Activated CD4-positive, alpha-beta memory T cell treated with anti-CD3 and anti-CD28 coated beads for 36 hours (primary cell): ENCODE measurements at places on chromosomes 2 and 18.

DNA sequence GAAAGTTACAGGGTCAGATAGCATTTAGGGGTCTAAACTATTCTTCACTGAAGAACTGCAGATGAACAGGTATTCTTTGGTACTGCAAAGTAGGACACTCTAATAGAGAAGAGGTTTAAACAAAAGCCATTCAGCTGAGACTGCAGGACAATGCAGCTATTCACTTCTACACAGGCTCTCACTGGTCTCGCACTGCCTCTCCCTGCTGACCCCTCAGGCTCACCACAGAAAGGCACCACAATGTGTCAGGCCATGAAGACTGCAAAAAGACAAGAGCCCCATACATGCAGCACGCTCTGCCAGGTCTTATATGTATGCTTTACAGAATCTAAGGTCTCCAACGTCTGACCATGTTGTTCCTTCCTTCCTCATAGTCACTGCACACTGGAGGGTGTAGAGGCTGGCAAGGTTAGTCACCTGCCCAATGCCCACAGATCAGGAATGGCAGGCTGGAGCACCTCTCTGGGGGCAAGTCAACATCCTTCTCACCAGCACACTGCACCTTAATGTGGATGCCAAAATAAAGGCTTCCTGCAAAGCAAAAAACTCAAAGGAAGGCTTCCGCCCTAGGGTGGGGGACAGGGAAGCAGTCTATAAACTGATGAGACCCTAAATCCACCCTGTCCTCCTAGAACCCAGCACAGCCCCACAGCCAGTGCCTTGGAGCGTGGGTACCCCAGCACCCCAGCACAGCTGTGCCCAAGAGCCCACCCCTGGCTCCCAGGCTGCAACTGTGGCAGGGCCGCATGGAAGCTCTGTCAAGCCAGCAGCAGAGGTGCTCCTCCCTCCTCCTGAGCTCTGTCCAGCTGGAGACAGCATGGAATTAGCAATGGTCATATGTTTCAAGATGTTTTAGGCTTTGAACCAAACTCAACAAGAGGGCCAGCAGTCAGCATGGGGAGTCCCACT lies 10.7 kb upstream of the RNU4ATAC start:
- peaks cover 15% of the 10 kb centered on the region for H3K4me1 ChIP-seq
- DNase-seq: no peak
- no peak overlapping the region for H3K4me3 ChIP-seq
- no peak overlapping the region for H3K27ac ChIP-seq
- H3K27me3 ChIP-seq: no peaks in the 10 kb centered on the region

- no peak overlapping the region for H3K4me3 ChIP-seq
- H3K27ac ChIP-seq: no peak overlapping the region
- no peak for DNase-seq
- H3K36me3 ChIP-seq: peaks cover 2% of the 10 kb centered on the region
Measured at GRCh38 chr2:54866868-54867267, 143.4 kb downstream of the EML6 start.

DNA sequence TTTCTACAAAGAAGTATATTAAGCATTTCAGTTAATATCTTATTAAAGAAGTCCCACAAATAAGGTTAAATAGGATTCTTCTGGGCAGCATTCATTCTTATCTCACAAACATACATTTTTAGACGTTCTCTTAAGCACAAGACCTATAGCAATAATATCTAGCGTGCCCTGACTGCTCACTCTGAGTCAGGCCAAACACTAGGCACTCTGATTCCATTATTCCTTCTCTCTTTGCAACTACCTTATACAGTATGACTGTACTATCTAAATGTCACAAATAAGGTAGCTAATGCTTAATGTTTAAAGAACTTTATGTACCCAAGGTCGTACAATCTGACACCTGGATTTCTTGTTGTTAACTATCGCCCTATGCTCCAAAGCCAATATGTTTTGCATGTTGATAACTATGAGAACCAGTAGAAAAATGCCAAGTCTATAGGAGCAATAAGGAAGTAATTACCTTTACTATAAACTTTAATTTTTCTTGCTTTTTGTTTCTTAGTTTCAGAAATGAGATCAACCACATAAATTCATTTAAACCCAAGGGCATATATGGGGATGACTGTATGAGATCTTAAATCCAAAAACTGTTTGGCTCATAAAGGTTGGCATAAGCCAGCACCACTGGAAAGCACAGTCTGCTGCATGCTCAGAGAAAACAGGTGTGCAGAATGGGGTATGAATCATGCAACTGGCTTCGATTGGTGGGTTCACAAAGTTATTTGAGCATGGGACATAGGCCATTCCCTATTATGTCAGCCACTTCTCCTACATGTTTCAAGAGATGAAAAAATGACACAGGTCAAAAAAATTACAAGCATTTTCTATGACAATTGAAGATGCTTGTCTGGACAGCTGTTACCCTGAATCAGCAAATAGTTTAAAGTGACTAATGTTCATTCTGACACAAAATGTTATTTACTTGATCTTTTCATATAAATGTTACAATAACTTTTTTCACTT lies 352.0 kb downstream of the IRS1 start:
- H3K4me1 ChIP-seq: no peaks in the 10 kb centered on the region
- no peak for DNase-seq
- H3K27ac ChIP-seq: no peak overlapping the region
- H3K27me3 ChIP-seq: peaks cover 2% of the 10 kb centered on the region
- H3K4me3 ChIP-seq: no peak overlapping the region

DNA sequence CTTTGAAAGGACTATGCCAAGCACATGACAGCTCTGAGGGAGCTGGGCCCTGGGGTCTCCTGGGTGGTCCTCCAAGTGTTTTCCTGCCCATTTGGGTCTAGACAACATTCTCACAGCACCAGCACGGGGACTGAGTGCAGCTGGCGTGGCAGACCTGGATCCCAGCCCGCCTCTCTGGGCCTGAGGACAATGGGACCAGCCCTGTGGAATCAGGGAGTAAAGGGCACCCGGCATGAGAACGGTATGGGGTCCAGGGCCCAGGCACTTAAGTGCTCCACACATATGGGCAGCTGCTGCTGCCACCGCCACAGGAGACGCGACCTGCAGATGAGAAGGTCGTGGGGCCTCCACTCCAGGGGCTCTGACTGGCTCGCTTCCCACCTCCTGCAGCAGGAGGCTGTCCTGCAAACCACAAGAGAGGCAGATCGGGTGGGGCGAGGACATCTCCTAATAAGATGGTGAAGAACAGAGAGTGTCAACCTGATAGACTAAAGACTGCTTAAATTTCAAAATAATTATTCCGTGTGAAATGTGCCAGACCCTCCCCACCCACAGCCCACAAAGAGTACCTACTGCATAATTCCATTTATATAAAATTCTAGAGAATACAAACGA lies 46.3 kb downstream of the FAM178B start:
- no peak for DNase-seq
- H3K36me3 ChIP-seq: peaks cover 8% of the 10 kb centered on the region
- H3K27me3 ChIP-seq: no peaks in the 10 kb centered on the region
- H3K4me3 ChIP-seq: no peak overlapping the region

- H3K27me3 ChIP-seq: peaks cover 2% of the 10 kb centered on the region
- H3K4me3 ChIP-seq: no peak overlapping the region
- no peak overlapping the region for H3K27ac ChIP-seq
- no peaks in the 10 kb centered on the region for H3K36me3 ChIP-seq
- H3K4me1 ChIP-seq: no peaks in the 10 kb centered on the region
Measured at GRCh38 chr2:1016500-1016899, 65.9 kb downstream of the SNTG2 start.

- H3K27ac ChIP-seq: no peak overlapping the region
- no peaks in the 10 kb centered on the region for H3K36me3 ChIP-seq
- H3K4me1 ChIP-seq: peaks cover 6% of the 10 kb centered on the region
Measured at GRCh38 chr2:11502740-11503292, 31.0 kb upstream of the GREB1 start.

DNA sequence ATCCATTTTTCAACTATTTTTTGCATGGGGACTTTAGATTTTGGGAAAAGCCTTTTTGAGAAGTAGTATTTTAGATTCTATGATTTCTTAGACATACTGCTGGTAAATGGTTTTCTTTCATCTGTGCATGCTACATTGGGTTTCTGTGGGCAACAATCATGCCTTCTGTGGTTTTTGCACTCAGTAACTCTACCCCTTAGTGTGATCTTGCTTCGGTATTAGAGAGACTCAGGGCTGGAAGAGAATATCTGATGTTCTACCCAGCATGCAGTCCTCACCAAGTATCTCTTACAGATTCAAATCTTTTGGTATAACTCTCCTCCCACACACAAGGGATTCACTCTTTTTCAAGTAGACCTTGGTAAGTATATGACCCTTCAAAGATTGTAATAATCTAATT lies 183.0 kb downstream of the PMAIP1 start:
- H3K4me3 ChIP-seq: no peak overlapping the region
- no peak overlapping the region for H3K27ac ChIP-seq
- H3K36me3 ChIP-seq: no peaks in the 10 kb centered on the region
- H3K27me3 ChIP-seq: no peaks in the 10 kb centered on the region
- no peaks in the 10 kb centered on the region for H3K4me1 ChIP-seq

DNA sequence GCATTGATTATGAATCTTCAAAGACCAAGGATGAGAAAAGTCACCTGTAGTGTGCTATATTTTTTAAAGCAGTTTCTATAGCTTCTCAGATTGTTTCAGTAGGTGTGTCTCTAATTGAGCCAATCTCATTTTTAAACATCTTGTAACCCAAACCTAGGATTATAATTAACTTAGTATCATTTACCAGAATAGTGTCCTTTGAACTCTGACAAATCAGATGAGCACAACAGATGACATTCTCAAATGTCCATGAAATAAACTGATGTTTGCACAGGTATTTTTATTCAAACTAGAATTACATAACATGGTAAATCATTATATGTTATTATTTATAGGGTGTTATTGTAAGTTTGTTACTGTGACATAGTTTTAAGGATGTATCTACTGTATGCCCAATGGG lies 126.1 kb upstream of the MAP3K20 start:
- peaks cover 3% of the 10 kb centered on the region for H3K4me1 ChIP-seq
- H3K36me3 ChIP-seq: no peaks in the 10 kb centered on the region
- no peak for DNase-seq
- H3K27ac ChIP-seq: no peak overlapping the region

DNA sequence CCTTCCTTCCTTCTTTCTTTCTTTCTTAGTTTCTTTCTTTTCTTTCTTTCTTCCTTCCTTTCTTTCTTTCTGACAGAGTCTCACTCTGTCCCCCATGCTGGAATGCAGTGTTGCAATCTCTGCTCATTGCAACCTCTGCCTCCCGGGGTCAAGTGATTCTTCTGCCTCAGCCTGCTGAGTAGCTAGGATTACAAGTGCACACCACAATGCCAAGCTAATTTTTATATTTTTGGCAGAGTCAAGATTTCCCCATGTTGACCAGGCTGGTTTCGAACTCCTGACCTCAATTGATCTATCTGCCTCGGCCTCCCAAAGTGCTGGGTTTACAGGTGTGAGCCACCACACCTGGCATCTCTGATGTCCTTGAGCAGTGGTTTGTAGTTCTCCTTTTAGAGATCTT lies 48.5 kb downstream of the IL1R2 start:
- peaks cover 24% of the 10 kb centered on the region for H3K27me3 ChIP-seq
- no peak overlapping the region for H3K27ac ChIP-seq

DNA sequence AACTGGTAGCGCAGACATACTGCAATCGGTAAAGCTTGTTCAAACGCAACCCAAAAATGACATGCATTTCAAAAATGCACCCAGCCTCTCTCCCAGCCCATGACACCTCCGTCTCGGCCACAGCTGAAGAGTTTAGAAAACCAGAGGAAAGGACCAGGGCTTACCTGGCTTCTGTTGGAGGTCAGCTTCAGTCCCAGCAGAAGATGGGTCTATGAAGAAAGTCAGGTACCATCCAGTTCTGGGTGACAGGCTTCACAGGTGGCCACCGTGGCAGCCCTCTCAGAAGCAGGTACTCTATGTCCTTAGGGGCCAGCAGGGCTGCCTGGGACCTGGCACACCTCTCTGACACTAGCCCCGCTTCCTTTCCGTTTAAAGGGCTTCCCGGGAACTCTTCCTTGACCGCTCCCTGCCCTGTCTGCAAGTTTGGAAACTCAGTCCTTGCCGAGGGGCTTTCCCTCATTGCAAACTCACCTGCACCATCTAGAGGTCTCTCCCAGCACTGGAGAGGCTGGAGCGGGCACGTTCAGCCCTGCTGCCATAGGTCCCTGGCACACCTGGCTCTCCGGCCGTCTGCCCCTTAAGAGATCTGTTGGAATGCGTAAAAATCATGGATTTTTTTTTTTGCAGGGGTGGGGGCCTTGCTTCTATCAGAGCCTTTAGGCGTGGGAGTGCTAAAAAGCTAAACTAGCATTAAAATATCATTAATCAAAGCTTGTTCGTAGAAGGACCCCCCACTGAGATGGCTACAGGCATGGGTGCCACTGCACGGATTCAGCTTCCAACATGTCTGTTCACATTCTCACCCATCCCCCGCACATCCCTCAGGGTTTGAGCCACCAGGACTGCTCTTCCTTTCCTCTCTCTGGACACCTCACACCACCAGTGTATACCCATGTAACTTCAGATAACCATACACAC lies at the start of gene EDAR:
Gene EDAR, minus strand, starts transcription at position 425 of the 918 bp plus-strand sequence. CDS start 58,206 bp downstream, outside the sequence.
- DNase-seq: peak; percentile 65
- H3K4me3 ChIP-seq: peak within 1 kb of the TSS; percentile 65
- peaks cover 2% of the 10 kb centered on the region for H3K27me3 ChIP-seq
- peaks cover 34% of the 10 kb centered on the region for H3K4me1 ChIP-seq

GRCh38 chr18:41395695-41396094 lies 559.3 kb upstream of the PIK3C3 start:
- H3K4me3 ChIP-seq: no peak overlapping the region
- no peaks in the 10 kb centered on the region for H3K4me1 ChIP-seq
- H3K27ac ChIP-seq: no peak overlapping the region
- H3K27me3 ChIP-seq: no peaks in the 10 kb centered on the region
- H3K36me3 ChIP-seq: no peaks in the 10 kb centered on the region

DNA sequence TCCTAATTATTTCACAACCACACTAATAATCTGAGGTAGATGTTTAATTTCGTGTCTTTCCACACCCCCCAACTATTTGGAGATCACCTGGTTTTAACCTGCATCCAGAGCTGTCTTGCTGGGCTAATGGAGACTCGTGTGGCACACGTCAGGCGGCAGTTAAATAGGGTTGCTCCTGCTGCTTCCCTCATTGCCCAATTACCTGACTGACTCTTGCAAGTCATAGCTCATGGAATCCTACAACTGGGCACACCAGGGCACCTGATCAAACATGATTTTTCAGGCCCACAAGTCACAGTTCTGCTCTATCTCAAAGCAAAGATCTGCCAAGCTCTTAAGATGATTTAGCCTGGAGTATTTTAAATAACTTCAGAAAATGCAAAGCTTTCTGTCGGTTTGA lies 1430.4 kb upstream of the ACVR2A start:
- H3K36me3 ChIP-seq: no peaks in the 10 kb centered on the region
- no peaks in the 10 kb centered on the region for H3K4me1 ChIP-seq
- DNase-seq: no peak
- H3K27ac ChIP-seq: no peak overlapping the region
- no peak overlapping the region for H3K4me3 ChIP-seq
- H3K27me3 ChIP-seq: no peaks in the 10 kb centered on the region

- peaks cover 16% of the 10 kb centered on the region for H3K36me3 ChIP-seq
- no peak overlapping the region for H3K27ac ChIP-seq
- DNase-seq: no peak
- H3K4me1 ChIP-seq: peaks cover 6% of the 10 kb centered on the region
Measured at GRCh38 chr2:226849349-226849748, 13.5 kb downstream of the RHBDD1 start.
